Activated T-cell treated with anti-CD3 and anti-CD28 coated beads for 24 hours (primary cell): ENCODE measurements at places on chromosomes 3 and 15.

DNA sequence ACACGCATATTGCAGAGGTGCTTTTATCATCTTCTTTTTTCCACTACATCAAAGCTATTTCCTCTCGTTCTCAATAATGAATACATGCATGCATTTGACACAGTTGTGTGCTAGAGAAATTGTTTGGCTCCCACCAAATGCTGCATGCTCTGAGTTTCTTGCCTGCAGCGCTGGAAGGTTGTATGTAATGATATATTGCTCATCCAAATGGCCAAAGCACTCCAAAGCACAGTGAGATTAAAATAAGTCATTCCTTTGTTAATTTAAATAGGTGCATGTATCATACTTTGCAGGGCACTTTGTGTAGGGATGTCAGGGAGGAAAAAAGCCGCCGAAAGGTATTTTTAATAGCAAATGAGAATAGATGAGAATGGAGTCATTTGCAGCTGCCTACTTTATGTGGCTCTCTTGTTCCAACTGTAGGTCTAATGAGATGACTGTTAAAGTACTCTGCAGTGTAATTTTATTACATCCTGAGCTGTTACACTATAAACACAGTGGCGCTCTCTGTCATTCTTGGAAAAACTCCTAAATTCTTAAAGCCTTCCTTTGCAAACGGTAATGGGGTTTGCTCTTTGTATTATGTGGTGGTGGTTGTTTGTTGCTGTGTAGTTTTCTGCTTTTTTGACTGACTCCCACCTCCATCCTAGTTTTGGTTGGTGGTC is 56.9 kb upstream of the SKOR1 start:
- no peak for DNase-seq

DNA sequence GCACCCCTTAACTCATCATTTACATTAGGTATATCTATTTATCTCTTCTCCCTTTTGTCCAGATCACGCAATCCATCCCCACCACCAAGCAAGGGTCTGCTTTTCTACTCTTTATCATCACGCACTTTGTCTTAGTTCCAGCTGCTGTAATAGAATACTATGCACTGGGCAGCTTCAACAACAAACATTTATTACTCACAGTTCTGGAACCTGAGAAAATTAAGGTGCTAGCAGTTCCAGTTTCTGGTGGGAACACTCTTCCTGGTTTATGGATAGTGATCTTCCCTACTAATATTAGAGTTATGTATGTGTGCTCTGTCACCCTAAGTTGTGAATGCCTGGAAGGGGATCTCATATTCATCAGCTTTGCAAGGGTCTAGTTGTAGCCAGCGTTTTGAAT is 687.0 kb downstream of the NTRK3 start:
- no peak for DNase-seq

GRCh38 chr3:3288255-3288654 is 108.8 kb upstream of the CRBN start:
- no peak for DNase-seq

GRCh38 chr3:173993299-173993698 is 595.8 kb downstream of the NLGN1 start:
- DNase-seq: no peak

GRCh38 chr3:58408906-58409305 is 24.7 kb downstream of the PDHB start:
- no peak for DNase-seq

DNA sequence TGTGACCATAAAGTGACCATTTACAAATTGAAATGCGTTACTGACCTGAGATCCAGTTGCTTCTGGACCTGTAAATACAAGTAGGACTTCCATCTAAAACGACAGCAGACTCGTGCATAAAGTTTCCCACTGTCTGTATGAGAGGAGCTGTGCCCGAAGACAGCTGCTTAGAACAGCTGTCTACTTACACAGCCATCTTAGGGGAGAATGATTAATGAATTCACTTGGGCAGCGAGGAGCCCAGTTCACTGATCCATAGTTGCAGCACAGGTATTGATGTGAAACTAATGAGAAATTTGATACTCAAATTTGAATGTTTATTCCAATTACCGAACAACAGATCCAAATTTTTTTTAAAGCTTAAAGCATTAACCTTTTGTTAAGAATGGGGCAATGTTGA is 748.1 kb downstream of the NR2F2 start:
- no peak for DNase-seq

DNA sequence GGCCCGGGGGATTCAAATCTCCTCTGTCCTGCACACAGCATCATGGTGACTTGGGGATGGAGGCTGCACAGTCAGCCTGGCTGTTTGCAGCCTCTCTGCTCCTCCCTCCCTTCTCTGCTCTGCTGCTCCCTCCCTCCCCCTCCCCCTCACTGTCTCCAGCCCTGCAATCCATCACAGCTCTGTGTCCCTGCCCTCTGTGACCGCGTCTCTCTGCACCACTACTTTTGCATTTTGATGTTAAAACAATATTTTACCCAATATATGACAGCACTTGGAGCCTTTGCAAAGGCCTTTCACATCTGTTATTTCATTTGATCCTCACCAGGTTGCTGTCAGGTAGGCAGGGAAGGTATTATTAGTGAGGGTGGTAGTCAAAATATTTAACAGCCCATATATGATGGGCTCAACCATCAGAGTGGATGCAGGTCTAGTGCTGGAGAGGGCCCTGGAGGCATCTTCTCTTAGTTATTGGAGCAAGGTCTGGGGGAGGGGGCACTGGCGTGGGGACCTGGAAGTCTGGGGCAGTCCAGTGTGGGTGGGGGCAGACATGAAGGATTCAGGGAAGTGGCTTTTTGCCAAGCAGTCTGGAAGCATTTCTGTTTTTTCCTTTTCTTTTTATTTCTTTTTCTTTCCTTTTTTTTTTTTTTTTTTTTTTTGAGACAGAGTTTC is 16.3 kb upstream of the VPS8 start:
- no peak for DNase-seq

DNA sequence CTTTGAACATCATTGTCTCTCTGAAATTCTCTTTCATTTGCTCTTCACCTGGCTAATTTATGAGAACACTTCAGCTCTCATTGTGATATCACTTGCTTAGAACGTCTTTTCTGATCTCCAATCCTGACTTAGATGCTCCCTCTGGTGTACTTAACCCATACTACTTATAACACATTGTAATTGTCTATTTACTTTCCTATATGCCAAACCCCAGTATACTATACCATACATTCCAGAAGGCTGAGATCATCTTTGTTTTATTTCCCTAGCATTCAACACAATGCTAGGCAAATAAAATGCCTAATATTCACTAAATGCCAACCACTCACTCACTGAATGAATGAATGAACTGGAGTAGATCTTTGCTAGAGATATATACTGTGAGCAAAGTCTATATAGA is 27.0 kb upstream of the PEX5L start:
- DNase-seq: no peak

DNA sequence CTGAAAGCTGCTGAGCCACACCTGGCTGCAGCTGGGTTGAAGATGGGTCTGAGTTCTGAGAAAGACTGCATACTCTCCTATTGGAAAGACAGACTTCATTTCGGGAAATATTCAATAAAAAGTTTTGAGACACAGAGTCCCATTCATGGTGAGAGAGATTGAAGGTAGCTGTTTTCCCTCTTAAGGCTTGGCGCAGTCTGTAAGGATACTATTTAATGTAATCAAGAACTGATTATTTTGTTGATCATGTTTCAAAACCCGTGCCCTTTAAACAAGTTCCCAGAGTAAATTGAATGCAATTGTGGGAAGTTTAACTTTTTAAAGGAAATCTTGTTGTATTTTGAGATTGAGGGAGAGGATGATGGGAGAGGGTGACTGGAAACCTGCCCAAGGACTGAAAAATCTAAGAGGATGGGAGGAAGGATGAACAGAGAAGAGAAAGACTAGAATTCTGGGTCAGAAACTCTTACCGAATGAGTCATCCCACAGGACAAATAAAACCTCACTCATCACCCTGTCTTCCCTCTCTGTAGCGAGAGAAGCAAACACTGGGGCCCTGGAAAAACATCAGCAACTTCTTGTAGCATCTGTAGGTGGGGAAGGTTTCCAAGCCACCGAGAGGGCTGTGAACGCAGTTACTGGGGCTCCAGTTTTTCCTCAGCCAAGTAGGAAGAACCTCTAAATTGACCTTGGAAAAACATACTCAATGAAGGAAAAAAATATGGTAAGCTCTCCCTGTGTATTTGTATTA is 193.2 kb upstream of the TPRG1 start:
- DNase-seq: no peak

DNA sequence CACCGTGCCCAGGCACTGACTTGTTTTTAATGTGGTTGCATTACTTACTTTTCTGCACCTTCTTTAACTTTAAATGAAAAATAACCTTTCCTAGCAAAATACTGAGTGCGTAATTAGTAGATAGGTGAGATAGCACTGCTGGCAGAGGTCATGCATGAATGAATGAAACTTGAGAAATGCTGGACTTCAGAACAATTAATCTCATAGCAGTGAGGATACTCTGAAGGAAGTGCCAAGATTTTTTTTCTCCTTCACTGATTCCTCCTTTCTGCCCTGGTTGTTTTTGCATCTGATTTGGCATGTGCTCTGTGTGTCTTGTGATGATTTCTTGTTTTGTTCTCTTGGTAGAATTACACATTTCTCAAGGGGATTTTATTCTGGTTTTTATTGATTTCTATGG is 378.9 kb downstream of the PTPRG start:
- DNase-seq: no peak
